Psoas muscle (tissue), 8 donors: ENCODE measurements at places on chromosomes 5 and 9. TPM values are rescaled to one million over a fixed set of nuclear protein-coding genes. Genes with fewer than 3 reads are reported as not detected.
A peak's percentile ranks its signal among the peaks of the same experiment; 100 is the strongest.

The TMC1 gene
- 0.08 TPM for polyA plus RNA-seq

DNA sequence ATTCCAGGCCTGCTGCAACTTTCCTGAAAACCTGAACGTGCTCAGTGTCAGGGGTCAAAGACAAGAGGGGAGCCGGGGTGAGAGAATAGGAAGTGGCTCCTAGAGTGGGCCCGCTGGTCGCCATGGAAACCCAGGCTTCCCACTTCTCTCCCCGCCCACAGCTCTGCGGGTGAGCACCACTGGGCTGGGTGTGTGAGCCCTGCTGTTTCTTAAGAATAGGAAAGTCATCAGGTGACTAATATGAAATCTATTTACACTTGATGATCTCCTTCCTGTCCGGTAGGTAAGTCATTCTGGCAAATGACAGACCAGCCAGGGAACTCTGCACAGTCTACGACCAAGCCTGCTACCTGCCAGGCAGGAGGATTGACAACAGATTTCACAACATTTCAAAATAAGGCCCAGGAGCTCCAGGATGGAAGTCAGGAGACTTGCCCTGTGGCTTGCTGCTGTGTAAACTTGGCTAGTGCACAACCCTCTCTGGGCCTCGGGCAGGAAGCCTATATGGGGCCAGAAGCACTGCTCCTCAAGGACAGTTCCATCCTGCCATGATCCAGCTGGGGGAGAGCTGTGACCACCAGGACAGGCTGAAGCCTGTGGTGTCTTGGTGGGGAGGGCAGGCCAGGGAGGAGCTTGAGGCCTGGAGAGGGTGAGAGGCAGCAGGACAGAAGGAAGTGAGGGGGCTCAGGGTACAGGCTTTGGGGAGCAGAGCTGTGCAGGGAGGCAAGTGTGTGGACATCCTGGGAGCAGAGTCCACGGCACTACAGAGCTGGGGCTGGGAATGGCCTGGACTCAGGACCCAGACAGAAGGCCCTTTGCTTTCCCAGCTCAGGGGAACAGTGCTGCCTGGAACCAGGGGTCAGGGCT, 60.6 kb downstream of the SHB start:
- no peaks in the 10 kb centered on the region for H3K27me3 ChIP-seq
- H3K4me3 ChIP-seq = no peak overlapping the region
- H3K4me1 ChIP-seq = peaks cover 12% of the 10 kb centered on the region
- peak overlapping the region; percentile 30 for H3K27ac ChIP-seq
- no peak for DNase-seq

DNA sequence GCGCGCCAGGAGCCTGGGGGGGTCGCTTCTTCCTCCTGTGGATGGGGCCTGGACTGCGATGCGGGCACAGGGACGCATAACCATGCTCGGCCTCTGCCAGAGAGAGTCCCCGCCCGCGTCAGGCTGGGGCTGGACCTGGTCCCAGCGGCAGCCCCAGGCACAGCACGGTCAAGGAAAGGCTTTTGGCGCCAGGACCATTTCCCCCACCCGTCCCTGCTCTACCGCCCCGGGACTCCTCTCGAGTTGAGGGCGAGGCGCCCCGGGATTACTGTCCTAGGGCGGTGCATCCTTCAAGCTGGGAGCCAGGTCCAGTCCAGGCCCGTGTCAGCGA, 341 bp downstream of the MXD3 start:
- H3K4me1 ChIP-seq = peaks cover 32% of the 10 kb centered on the region
- H3K27me3 ChIP-seq = no peaks in the 10 kb centered on the region
- H3K4me3 ChIP-seq = peak overlapping the region; percentile 73
- DNase-seq = no peak
- H3K36me3 ChIP-seq = no peaks in the 10 kb centered on the region
- peak overlapping the region; percentile 83 for H3K27ac ChIP-seq

The AQP7 gene
- 10.8 TPM for polyA plus RNA-seq

DNA sequence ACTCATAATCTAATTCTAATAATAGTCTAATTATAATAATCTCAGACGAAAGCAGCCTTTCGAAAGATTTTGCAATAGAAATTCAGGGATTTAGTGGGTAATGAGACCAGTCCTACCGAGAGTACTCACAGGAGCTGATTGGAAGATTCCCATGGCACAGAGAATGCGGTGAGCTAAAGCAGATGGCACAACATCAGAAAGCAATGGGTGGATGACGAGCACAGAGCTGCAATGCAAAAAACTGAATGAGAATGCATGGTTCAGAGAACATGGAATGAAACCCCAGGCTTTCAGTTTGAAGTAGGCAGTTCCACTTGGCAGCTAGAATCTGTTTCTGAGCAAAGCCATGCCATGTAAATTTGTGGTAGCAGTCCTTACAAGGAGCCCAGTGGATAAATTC, 78.2 kb upstream of the SPINK5 start:
- H3K4me3 ChIP-seq = no peak overlapping the region
- H3K27me3 ChIP-seq = no peaks in the 10 kb centered on the region
- no peak overlapping the region for H3K27ac ChIP-seq
- H3K36me3 ChIP-seq = no peaks in the 10 kb centered on the region
- no peaks in the 10 kb centered on the region for H3K4me1 ChIP-seq

- no peak overlapping the region for H3K4me3 ChIP-seq
- no peak overlapping the region for H3K27ac ChIP-seq
- peaks cover under 1% of the 10 kb centered on the region for H3K4me1 ChIP-seq
- H3K36me3 ChIP-seq = no peaks in the 10 kb centered on the region
Observed at GRCh38 chr9:121252104-121252851, 15.7 kb upstream of the GSN start.

GRCh38 chr5:57777174-57777581, 294.6 kb upstream of the ACTBL2 start:
- peaks cover 8% of the 10 kb centered on the region for H3K4me1 ChIP-seq
- no peak for DNase-seq
- no peak overlapping the region for H3K27ac ChIP-seq
- no peaks in the 10 kb centered on the region for H3K36me3 ChIP-seq

DNA sequence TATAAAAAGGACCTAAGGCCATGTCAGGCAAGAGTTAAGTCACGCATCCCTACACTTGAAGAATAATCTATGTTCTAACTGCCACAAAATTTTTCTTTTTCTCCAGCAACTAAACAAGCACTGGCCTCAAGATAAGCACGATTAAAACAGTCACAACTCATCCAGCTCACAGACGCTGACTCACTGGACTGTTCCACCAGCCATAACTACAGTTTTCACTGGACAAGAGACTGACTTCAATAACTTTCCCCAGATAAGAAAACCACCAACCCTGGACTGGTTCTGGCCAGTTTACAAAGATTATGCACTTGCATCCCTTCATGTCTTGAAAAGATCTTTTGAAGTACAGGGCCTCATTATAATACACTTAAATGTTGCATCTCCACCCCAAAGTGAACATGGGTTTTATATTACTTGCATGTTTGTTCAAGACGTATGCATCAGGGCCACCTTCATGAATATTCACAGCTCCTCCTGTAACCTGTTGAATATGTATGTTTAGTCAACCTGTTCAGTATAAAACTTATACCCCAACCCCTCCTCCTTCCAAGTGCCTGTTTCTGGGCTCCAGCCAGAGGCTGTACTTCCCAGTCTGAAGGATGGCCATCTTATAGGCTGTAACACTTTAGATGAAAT, 129.3 kb upstream of the EPB41L4A start:
- H3K4me1 ChIP-seq = no peaks in the 10 kb centered on the region
- no peak overlapping the region for H3K4me3 ChIP-seq
- no peaks in the 10 kb centered on the region for H3K27me3 ChIP-seq
- H3K27ac ChIP-seq = no peak overlapping the region

DNA sequence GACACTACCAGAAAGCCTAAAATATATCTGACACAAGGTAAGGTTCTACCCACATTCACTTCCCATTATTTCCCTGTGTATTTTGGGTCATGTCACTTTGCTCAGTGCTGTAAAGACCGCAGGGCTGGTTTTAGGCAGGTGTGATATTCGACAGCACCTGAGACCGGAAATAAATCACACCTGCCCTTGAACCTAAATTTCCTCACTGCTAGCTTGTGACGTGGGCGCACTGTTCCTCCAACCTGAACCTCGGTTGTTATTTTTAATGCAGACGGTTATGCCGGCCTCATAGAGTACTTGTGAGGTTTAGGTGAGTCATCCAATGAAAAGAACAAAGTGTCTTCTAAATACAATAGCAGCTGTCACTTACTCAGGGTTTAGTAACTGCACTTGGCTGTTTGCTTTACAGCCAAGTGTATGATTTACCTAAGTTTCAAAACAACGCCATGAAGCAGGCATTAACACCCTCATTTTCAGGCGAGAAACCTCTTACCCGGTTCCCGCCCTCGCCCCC, 20.7 kb upstream of the ZNF782 start:
- DNase-seq = no peak
- no peaks in the 10 kb centered on the region for H3K36me3 ChIP-seq
- no peaks in the 10 kb centered on the region for H3K27me3 ChIP-seq
- H3K4me1 ChIP-seq = peaks cover 8% of the 10 kb centered on the region
- H3K4me3 ChIP-seq = peak overlapping the region; percentile 72

DNA sequence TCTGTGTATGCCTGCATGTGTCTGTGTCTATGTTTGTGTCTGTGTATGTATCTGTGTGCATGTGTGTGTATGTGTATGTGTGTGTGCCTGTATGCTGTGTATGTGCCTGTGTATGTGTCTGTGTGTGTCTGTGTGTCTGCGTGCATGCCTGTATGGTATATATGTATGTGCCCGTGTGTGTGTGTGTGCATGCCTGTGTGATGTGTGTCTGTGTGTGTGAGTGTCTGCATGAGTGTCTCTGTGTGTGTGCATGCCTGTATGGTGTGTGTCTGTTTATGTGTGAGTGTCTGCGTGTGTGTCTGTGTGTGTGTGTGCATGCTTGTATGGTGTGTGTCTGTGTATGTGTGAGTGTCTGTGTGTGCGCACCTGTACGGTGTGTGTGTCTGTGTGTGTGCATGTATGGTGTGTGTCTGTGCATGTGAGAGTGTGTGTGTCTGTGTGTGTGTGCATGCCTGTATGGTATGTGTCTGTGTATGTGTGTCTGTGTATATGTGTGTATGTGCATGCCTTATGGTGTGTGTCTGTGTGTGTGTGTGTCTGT, 137.1 kb upstream of the IRX2 start:
- H3K36me3 ChIP-seq = no peaks in the 10 kb centered on the region
- H3K4me1 ChIP-seq = no peaks in the 10 kb centered on the region
- H3K4me3 ChIP-seq = no peak overlapping the region
- H3K27me3 ChIP-seq = no peaks in the 10 kb centered on the region
- DNase-seq = no peak
- H3K27ac ChIP-seq = no peak overlapping the region

DNA sequence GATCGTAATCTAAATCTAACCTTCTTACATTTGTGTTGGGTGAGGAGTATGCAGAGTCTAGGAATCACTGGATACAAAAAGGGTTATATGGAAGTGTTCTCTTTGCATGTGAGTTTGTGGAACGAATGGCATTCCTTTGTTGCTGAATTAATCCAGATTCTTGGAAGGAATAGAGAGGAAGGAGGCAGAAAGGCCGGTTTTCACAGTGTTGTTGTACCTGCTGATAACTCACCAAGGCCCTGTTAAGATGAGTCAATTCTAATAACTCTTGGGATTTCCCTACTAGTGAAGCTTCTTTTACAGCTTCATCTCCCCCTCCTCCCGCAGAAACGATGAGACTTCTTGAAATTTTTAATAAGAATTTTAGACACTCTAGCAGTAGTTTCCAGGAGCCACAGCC, 84.0 kb downstream of the ZSWIM6 start:
- H3K27ac ChIP-seq = no peak overlapping the region
- no peak for DNase-seq
- H3K4me3 ChIP-seq = no peak overlapping the region
- no peaks in the 10 kb centered on the region for H3K4me1 ChIP-seq

DNA sequence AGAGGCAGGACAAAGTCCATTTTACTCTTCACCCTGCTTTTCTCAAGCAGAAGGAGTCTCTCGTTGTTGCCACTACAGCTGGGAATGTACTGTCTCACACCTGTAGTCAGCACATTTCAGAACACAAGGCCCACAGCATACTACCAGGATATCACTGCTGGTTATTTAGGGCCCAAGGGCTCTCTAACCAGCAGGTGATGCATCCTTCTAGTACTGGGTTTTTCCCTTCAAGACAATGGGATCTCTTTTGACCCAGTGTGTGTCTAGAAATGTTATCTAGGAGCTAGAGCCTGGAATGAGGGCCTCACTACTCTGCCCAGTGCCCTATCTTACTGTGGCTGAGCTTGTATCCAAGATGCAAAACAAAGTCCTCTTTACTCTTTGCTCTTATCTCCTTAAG, 235.1 kb upstream of the PRR16 start:
- no peaks in the 10 kb centered on the region for H3K27me3 ChIP-seq
- no peak overlapping the region for H3K4me3 ChIP-seq
- H3K4me1 ChIP-seq = no peaks in the 10 kb centered on the region
- H3K27ac ChIP-seq = no peak overlapping the region
- no peaks in the 10 kb centered on the region for H3K36me3 ChIP-seq

The ZDHHC12 gene
- polyA plus RNA-seq = 9.7 TPM

- no peak for DNase-seq
- no peak overlapping the region for H3K4me3 ChIP-seq
- H3K27ac ChIP-seq = no peak overlapping the region
- no peaks in the 10 kb centered on the region for H3K4me1 ChIP-seq
- no peaks in the 10 kb centered on the region for H3K36me3 ChIP-seq
Observed at GRCh38 chr5:106587-106986, 14.6 kb downstream of the PLEKHG4B start.

DNA sequence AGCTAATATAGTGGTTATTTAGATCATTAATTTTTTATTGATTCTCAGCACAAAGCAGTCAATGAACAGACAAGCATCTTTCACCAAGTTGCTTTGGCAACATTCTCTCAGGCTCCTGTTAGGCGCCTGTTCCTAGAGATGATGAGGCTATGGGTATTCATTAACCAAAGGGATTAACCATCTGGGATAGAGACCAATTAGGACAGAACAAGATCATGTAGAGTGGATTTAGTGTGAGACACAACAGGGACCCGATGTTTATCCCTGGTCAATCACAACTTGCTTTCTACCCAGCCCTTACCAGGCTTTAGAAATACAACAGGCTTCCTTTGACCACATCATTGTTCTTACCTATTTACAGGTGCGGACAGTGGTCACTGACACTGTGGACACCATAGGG, 82.2 kb downstream of the PJA2 start:
- H3K36me3 ChIP-seq = no peaks in the 10 kb centered on the region
- DNase-seq = no peak
- no peak overlapping the region for H3K27ac ChIP-seq
- no peaks in the 10 kb centered on the region for H3K27me3 ChIP-seq
- no peaks in the 10 kb centered on the region for H3K4me1 ChIP-seq

DNA sequence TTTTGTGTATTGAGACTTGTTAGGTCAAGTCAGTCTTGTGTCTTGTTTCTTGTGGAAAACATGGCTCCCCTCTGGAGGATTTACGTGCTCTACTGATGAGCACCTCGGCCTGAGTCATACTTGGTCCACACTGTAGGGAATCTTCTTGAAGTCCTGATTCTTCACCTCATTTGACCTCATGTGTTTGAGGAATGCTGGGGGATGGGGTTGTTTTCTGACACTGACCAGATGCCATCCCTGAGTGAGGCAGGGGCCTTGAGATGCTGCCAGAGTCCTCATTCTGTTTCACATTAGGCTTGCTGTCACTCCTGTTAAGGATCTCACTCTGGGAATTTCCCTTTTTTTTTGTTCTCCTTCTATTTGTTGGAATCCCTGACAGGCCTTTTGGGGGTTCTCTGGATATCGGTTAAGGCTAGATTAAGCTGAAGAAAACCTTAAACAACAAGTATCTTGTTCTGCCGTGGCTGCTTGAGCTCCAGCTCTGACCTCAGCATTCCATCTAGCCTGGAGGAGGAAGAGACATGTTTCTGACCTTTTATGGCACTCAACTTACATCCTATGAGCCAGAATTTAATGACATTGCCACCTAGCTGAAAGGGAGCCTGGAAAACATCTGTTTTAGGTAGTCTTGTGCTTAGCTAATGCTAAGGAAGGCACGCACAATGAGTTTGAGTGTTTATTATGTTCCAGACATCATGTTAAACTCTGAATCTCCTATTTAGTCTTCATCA, 20.6 kb downstream of the TCOF1 start:
- H3K4me3 ChIP-seq = no peak overlapping the region
- H3K27me3 ChIP-seq = no peaks in the 10 kb centered on the region
- DNase-seq = no peak
- no peaks in the 10 kb centered on the region for H3K4me1 ChIP-seq
